ENCODE measurements at places on chromosomes 1 and 21.

- no peak for DNase-seq
Measured at GRCh38 chr1:2533365-2533764, 3.3 kb upstream of the HES5 start.

DNA sequence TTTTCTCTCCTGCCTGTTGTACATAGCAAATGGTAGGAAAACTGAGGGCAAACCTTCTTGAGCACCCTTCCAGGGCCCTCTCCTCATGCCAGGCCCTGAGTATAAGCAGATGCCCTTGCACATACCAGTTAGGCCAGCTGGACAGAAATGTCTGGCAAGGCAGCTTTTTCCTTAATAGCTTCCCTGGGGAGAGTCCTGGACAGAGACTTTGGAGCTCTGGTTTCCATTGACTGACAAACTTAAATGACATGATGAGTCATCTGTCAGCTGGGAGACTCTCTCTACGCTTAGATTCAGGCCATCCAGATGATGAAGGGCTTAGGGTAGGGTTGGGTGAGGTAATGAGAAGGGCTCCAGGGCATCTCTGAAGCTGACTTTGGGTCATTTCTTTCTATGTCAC is 317.5 kb downstream of the ASTN1 start:
- no peak for DNase-seq

GRCh38 chr1:19206947-19207346 is 3.1 kb downstream of the UBR4 start:
- no peak for DNase-seq

DNA sequence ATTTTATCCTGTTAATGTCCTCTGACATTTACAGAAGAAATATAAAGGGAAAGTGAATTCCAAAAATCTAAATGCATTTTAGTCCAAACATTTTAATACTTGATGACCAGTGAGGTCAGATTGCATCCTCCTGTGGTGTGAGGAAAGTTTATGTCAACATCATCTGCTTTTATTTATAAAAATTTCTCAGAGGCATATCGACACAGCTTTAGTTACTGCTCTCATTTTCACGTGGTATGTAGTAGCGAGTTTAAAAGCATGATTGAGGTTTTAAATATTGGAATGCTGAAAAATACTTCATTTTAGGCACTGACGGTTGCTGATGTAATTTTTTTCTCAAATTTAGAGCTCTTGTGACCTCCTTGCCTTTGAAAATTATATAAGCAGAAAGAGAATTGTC is 234.8 kb downstream of the HMCN1 start:
- no peak for DNase-seq

DNA sequence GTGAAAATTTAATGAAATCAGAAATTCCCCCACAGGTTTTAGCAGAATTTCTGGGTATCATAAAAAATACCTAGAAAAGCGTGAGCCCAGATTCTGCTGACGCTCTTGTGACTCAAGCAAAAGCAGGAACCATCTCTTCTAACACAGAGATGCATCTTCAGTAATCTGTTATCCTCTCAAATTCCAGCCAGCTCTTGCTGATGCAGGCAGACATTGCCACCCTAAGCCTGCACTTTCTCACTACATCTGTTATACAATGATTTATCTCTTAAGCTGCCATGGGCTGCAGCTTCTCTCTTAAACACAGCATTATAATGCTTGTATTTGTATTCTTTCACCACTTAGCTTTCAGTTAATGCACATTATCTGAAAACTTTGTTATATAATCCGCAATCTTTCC is 113.0 kb upstream of the RGS1 start:
- no peak for DNase-seq

- DNase-seq: no peak
Measured at GRCh38 chr1:197572169-197572568, 203.1 kb downstream of the DENND1B start.

- DNase-seq: no peak
Measured at GRCh38 chr1:28830814-28831213, 18.8 kb downstream of the OPRD1 start.

DNA sequence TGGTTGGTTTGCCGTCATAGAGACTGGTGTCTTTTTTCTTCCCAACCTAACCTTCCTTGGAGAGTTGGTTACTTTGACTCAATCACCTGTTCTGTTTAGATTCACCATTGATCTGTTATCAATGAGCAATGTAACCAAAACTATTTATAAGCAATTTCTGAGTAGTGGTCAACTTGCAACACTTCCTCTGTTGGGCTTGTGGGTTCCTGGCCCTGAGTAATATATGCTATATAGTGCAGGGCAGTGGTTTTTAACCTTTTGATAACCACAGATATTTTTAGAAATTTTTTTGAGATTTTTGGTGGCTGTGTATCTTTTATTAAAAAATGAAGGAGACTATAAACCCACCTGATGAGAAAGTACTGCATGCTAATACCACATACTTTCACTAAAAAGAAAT is 9.4 kb upstream of the XCL1 start:
- no peak for DNase-seq

DNA sequence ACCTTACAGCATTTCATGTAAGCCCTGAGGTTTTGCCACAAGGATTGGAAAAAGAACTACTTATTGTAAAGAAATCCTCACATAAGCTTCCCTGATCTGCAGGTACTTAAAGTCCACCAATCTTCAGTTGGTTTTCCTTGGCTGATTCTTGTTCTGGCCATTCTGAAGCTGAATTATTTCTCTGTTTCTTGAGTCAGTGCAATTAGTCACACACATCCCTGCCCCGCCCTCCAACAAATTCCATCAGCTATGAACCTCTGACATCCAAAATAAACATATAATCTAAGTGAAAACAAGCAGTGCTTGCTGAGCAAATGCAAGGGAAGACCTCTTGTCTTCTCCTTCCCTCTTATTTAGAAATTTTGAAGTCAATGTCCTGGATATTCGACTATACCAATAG is 8.2 kb upstream of the FNDC7 start:
- no peak for DNase-seq

DNA sequence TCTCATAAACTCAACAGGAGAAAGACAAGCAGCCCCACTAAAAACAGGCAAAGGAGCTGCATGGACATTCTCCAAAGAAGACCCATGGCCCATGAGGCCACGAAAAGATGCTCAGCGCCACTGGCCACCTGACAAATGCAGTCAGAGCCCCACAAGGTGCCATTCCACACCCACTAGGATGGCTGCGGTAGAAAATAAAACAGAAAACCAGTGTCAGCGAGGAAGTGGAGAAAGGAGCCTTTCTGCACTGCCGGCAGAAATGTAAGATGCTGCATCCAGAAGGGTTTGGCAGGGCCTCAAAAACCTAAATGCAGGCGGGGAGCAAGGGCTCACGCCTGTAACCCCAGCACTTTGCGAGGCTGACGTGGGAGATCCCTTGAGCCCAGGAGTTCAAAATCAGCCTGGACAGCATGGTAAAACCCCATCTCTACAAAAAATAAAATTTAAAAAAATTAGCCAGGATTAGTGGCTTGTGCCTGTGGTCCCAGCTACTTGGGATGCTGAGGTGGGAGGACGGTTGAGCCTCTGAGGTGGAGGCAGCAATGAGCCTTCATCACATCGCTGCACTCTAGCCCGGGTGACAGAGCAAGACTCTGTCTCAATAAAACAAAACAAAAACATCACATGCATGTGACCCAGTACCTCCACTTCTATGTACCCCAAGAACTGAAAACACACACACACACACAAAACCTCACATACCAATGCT is 4.2 kb downstream of the WNT9A start:
- DNase-seq: no peak

- no peak for DNase-seq
Measured at GRCh38 chr1:225907341-225907740, 16.7 kb downstream of the PYCR2 start.

DNA sequence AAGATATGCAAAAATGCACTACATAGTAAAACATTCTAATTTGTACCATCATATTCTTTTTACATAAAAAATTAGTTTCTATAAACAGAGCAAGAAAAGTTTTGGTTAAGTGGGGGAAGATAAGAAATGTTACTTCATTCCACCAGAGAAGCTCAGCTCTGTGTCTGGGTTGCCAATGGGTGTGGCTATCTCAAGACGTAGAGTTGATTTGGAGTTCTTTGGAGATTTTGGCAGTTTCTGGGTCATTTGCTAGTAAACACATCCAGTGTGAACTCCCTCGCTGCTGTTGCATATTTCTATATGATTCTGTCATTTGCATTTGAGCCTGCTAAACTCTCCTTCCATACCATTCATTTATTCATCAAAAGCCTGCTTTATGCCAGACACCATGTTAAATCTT is 7.2 kb downstream of the RGL1 start:
- no peak for DNase-seq

- DNase-seq: no peak
Measured at GRCh38 chr1:102174259-102174863, 177.6 kb upstream of the OLFM3 start.

- no peak for DNase-seq
Measured at GRCh38 chr1:155168456-155169210, 4.5 kb downstream of the KRTCAP2 start.

DNA sequence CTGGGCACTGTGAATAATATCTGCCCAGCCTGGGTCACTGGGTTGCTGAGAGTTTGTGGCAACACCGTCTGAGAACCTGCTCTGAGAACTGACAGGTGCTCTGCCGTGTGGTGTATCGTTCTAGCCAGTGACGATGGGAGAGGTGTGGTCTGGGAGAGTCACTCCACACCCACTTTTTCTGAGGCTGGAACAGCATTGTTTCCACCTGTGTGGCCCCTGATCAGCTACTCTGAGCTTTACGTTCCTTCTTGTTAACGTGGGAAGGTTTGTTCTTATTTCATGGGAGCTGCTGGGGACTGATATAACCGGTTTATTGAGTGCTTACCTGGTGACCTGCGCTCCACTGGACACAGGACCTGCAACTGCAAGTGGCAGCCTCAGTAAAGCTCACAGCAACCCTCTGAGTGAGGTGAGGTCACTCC is 34.8 kb upstream of the TENT5C start:
- DNase-seq: no peak

GRCh38 chr1:185295091-185295490 is 22.0 kb downstream of the IVNS1ABP start:
- no peak for DNase-seq

- no peak for DNase-seq
Measured at GRCh38 chr1:177385760-177386698, 215.3 kb downstream of the BRINP2 start.

DNA sequence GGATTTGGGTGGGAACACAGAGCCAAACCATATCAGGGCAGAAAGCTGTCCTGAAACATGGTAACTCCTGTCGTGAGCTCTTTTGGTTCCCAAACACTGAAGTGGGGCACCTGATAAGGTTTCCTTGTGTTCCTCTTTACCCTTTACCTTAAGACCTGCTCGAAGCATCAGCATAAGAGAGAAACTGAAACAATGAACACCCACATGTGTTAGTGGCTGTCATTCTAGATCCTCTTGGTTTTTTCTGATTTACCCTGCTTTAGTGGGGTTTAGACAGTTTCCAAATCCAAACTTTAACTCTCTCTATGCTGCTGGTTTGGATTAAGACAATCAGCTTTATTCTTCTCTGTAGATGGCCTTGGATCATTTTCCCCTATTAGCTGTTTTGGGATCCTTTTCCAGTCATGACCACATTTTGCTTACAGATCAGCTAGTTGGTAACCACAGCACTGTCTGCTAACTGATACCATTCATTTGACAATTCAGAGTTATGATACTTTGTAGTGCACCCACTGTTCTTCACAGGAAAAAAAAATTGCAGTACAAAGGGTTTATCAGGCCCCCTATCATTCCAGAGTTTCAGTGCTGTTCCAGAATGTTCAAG is 975 bp upstream of the MNDA start:
- DNase-seq: no peak

DNA sequence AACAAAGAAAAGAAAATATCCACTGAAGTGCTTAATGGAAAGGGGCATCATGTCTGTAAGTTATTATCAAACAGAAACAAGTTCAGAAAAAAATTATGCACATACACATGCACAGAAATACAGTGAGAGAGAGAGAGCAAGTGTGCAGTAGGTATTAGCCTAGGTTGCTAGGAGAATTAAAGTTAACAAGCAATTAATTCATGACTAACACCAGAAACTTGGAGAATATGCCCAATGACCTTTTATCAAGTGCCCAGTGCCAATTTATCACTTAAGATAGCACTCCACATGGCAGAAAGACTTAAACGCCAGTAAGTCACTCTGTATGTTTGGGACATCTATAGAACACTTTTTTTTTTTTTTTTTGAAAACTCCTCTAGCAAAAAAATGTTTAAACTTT is 56.2 kb upstream of the SLC16A1 start:
- no peak for DNase-seq

- DNase-seq: no peak
Measured at GRCh38 chr1:192889082-192889481, 80.2 kb downstream of the RGS2 start.

DNA sequence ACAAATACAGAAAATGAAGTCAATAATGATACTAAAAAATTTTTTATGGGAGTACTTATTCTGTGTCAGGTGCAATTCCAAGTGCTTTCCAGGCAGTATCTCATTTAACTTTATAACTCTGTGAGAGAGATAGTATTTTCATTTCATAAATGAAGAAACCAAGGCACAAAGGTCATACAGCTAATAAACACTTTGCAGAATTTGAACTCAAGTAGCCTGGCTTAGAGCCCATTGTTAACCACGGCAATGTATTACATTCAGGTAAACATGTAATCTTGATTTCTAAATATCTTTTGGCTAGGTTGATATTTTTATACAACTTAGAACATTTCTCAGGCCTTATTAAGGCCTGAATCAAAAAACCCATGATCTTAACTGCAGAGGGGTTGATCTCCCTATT is 28.9 kb upstream of the PKN2 start:
- no peak for DNase-seq

- DNase-seq: no peak
Measured at GRCh38 chr1:232599178-232600041, 30.5 kb downstream of the SIPA1L2 start.

GRCh38 chr1:28773105-28773504 is 36.4 kb downstream of the YTHDF2 start:
- DNase-seq: no peak

DNA sequence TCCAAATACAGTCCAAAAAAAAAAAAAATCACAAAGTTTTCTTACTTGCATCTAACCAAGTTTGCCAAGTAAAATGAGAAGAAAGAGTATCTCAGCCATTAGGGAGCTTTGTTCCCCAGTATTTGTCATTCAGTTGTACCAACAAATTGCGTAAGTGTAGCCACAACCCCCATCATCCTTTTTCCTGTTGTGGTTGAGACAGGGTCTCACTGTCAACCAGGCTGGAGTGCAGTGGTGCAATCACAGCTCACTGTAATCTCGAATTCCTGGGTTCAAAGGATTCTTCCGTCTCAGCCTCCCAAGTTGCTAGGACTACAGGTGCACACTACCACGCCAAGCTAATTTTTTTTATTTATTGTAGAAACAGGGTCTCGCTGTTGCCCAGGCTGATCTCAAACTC is 9.5 kb downstream of the STX6 start:
- DNase-seq: no peak

- no peak for DNase-seq
Measured at GRCh38 chr1:92218559-92218958, 844 bp downstream of the C1orf146 start.

DNA sequence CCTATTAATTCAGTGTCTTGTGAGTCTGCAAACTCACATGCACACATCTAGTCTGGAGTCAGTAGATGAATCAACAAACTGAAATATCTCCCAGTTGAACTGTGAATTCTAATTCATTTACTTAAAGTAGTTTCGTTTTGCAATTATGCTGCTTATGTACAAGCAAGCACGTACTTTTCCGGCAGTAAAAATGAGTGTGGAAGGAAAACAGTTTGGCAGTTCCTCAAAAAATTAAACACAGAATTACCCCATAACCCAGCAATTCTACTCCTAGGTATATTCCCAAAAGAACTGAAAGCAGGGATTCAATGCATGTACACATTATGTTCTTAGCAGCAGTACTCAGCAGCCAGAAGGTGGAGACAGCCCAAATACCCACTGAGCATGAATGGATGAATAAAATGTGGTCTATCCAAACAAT is 49.3 kb downstream of the GNB1 start:
- no peak for DNase-seq

Data from activated T-cell treated with anti-CD3 and anti-CD28 coated beads for 4 hours (primary cell).